ENCODE measurements at places on chromosomes 3 and 15.
A peak's percentile ranks its signal among the peaks of the same experiment; 100 is the strongest.

- no peak overlapping the region for H3K27ac ChIP-seq
- peak overlapping the region; percentile 44 for H3K4me3 ChIP-seq
- H3K27me3 ChIP-seq: no peaks in the 10 kb centered on the region
- no peaks in the 10 kb centered on the region for H3K4me1 ChIP-seq
- DNase-seq: peak; percentile 33
These were observed 21.4 kb upstream of the LIPC start for GRCh38 chr15:58410353-58410752.

- H3K36me3 ChIP-seq: no peaks in the 10 kb centered on the region
- peaks cover 7% of the 10 kb centered on the region for H3K4me1 ChIP-seq
- DNase-seq: no peak
- no peaks in the 10 kb centered on the region for H3K27me3 ChIP-seq
- no peak overlapping the region for H3K27ac ChIP-seq
These were observed 5.5 kb upstream of the ARID3B start for GRCh38 chr15:74535388-74536084.

GRCh38 chr3:37701734-37702433, 159.8 kb upstream of the CTDSPL start:
- no peaks in the 10 kb centered on the region for H3K36me3 ChIP-seq
- no peak for DNase-seq
- no peak overlapping the region for H3K27ac ChIP-seq
- no peak overlapping the region for H3K4me3 ChIP-seq
- H3K4me1 ChIP-seq: no peaks in the 10 kb centered on the region
- H3K27me3 ChIP-seq: no peaks in the 10 kb centered on the region

DNA sequence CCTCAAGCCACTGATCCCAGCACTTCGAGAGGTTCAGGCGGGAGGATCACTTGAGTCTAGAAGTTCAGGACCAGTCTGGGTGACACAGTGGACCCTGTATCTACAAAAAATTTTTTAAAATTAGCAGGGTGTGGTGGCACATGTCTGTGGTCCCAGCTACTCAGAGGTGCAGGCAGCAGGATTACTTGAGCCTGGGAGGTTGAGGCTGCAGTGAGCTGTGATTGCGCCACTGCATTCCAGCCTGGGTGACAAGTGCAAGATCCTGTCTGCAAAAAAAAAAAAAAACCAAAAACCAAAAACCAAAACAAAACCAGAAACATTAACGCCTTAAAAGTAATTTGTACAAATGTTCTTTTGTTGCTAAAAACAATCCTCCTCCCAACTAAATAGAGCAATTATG, 27.9 kb upstream of the SLC12A8 start:
- H3K27me3 ChIP-seq: no peaks in the 10 kb centered on the region
- no peak overlapping the region for H3K4me3 ChIP-seq
- DNase-seq: no peak
- H3K4me1 ChIP-seq: no peaks in the 10 kb centered on the region
- no peak overlapping the region for H3K27ac ChIP-seq
- no peaks in the 10 kb centered on the region for H3K36me3 ChIP-seq

- peaks cover 27% of the 10 kb centered on the region for H3K36me3 ChIP-seq
- H3K27ac ChIP-seq: no peak overlapping the region
- H3K27me3 ChIP-seq: no peaks in the 10 kb centered on the region
- peaks cover 32% of the 10 kb centered on the region for H3K4me1 ChIP-seq
- H3K4me3 ChIP-seq: no peak overlapping the region
- DNase-seq: no peak
These were observed 7.4 kb downstream of the MESD start for GRCh38 chr15:80982205-80982604.

- no peak overlapping the region for H3K27ac ChIP-seq
- DNase-seq: peak; percentile 67
- H3K4me1 ChIP-seq: no peaks in the 10 kb centered on the region
- H3K27me3 ChIP-seq: peaks cover 29% of the 10 kb centered on the region
- no peaks in the 10 kb centered on the region for H3K36me3 ChIP-seq
- H3K4me3 ChIP-seq: no peak overlapping the region
These were observed 4.5 kb upstream of the GATA2 start for GRCh38 chr3:128497305-128498126.

DNA sequence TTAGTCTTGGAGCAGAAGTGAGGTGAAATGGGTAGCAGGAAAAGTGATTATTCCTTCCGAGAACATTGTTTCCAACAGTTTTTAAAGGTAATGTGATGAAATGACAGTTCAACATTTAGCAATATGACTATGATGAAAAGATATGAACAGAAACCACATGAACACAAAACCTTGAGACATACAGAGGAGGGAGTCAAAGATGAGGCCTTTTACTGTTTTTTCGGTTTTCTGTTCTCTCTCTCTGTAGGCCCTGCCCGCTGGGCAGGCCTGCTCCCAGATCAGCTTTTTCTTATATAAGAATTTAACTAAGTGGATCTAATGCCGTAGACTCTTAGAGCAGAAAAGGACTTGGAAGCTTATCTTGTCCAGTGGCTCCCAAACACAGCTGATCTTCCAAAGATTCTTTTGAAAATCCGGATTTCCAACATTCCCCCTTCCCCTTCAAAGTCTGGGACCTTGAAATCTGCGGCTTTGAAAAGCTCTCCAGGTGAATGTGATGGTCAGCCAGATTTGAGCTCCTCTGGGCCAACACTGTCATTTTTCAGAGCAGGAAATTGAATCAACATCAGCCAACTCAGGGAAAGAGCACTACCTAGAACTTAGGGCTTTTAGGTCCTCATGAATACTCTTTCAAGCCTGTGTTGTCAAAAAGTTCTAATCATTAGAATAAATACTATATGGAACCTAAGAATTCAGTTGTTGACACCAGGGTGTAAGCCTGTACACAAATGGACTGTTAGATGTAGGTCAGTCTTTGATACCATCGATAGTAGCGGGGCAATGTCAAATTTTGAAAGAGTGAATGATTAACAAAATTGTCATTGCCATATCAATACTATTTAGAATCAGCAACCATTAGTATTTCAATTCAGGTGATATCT, 372.7 kb downstream of the SHQ1 start:
- no peaks in the 10 kb centered on the region for H3K4me1 ChIP-seq
- no peaks in the 10 kb centered on the region for H3K27me3 ChIP-seq
- no peak overlapping the region for H3K27ac ChIP-seq

DNA sequence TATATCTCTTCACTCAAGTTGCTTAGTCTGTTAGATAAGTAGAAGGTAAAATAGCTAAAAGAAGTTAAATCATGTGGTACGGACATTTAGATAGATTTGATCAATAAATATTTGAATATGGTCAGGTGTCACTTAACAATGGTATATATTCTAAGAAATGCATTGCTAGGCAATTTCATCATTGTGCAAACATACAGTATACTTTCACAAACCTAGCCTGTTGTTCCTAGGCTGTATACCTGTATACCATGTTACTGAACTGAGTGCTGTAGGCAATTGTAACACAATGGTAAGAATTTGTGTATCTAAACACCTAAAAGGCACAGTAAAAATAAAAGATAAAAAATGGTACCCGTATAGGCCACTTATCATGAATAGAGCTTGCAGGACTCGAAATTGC, 112.8 kb upstream of the CGNL1 start:
- H3K4me1 ChIP-seq: no peaks in the 10 kb centered on the region
- no peaks in the 10 kb centered on the region for H3K27me3 ChIP-seq

DNA sequence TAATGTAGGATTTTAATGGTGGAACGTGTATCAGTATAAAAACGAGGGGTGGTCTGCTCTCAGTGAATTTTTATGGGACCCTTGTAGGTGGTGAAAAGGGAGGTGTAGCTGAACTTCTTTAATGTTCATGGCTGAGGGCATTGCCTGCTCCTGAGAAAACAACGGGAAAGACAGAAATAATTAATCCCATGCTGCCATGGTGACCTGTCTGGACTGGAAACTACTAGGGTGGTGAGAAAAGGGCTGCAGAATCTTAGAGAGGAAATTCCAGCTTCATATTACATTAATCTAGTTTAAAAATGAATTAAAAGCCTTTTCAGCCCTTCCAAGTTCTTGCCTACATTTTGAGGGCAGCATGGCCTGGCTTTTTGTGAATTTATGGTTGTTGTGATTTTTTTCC, 47.6 kb downstream of the ZBTB38 start:
- no peak for DNase-seq
- H3K4me1 ChIP-seq: peaks cover 58% of the 10 kb centered on the region
- no peak overlapping the region for H3K4me3 ChIP-seq
- H3K27me3 ChIP-seq: no peaks in the 10 kb centered on the region

DNA sequence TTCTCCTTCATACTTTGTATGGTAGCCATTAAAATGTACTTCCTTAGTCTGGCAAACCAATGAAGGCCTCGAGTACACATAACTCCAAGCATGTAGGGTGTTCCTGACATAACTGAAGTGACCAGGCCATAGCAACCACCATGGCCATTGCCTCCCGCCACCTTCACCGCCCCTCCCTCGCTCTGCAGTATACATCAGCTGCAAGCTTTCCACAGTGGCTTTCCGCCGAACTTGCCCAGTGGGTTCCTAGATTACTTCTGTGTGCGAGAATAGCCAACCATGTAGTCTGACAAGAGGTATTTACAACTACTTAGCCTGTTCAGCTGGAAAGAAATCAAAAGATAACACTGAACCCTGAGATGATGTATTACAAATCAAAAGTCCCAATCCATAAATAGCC, 3.4 kb upstream of the CTNNB1 start:
- no peak for DNase-seq
- H3K27ac ChIP-seq: no peak overlapping the region
- no peak overlapping the region for H3K4me3 ChIP-seq

DNA sequence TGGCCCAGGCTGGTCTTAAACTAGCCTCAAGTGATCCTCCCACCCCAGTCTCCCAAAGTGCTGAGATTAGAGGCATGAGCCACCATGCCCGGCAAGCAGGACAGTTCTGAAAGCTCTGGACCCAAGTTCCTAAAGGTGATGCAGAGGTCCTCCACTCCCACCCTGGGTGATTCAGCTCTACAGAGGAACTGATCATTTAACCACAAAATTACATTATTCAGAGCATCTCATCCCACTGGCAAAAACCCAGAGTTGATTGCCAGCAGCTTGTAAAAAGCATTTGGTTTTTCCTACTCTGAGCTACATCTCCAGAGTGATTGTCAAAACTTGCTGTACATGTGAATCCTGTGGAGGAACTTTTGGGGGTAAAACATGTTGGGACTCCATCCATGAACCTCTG, 60.2 kb downstream of the SLTM start:
- H3K4me1 ChIP-seq: no peaks in the 10 kb centered on the region
- no peak overlapping the region for H3K27ac ChIP-seq
- H3K27me3 ChIP-seq: no peaks in the 10 kb centered on the region
- no peaks in the 10 kb centered on the region for H3K36me3 ChIP-seq
- no peak for DNase-seq

DNA sequence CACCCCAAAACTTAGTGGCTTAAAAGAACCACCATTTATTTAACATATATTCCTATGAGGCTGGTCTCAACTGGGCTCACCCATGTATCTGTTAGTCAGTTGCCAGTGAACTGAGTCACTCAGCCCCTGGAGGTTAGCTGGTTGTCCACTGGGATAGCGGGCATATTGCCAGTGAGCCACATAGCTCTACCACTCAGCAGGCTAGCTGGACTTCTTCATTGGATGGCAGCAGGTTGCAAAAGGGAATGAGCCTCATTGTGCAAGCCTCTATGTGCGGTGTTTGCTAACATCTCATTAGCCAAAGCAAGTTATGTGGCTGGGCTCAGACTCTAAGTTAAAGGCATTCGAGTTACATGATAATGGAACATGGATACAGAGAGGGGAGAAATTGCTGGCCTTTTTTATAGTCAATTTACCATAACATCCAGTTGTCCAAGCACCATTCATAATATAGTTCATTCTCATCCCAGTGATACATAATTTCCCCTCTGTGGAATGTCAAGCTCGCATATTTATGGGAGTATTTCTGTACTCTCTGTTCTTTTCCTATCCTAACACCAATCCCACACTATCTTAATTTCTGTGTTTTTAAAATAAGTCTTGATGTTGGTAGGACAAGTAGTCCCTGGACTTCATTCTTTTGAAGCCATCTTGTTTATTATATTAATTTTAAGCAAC, 8.7 kb downstream of the BTD start:
- no peaks in the 10 kb centered on the region for H3K36me3 ChIP-seq
- no peak overlapping the region for H3K27ac ChIP-seq
- H3K4me1 ChIP-seq: no peaks in the 10 kb centered on the region
- DNase-seq: no peak
- no peaks in the 10 kb centered on the region for H3K27me3 ChIP-seq
- H3K4me3 ChIP-seq: no peak overlapping the region

GRCh38 chr15:22892333-22892732, 53.9 kb downstream of the NIPA2 start:
- H3K4me1 ChIP-seq: no peaks in the 10 kb centered on the region
- DNase-seq: no peak
- H3K27ac ChIP-seq: no peak overlapping the region
- no peaks in the 10 kb centered on the region for H3K36me3 ChIP-seq

- no peak for DNase-seq
- H3K27me3 ChIP-seq: no peaks in the 10 kb centered on the region
- no peak overlapping the region for H3K4me3 ChIP-seq
These were observed 412.1 kb downstream of the TBL1XR1 start for GRCh38 chr3:176785171-176785570.

GRCh38 chr15:35186346-35186745, 101.3 kb upstream of the NANOGP8 start:
- H3K4me1 ChIP-seq: no peaks in the 10 kb centered on the region
- H3K36me3 ChIP-seq: no peaks in the 10 kb centered on the region
- no peak overlapping the region for H3K4me3 ChIP-seq
- no peaks in the 10 kb centered on the region for H3K27me3 ChIP-seq
- H3K27ac ChIP-seq: no peak overlapping the region

DNA sequence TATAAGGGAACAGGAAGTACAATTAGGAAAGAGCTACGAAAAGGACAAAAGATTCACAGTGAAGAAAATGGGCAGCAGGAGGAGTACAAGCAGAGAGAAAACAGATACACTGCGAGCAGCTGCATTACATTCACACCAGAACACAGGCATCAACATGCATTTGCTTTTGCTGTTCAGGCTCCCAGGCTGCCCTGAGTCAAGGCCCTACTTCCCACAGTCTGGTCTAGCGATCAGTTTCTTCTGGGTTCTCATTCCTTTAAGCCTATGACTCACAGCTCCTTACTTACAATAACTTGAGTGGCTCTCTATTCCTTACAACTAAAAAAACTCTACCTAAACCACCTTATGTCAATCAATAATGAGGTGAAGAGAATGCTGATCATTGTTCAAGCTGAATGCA, 24.5 kb upstream of the ZNF445 start:
- H3K36me3 ChIP-seq: peaks cover 27% of the 10 kb centered on the region
- no peaks in the 10 kb centered on the region for H3K4me1 ChIP-seq
- H3K27ac ChIP-seq: no peak overlapping the region
- DNase-seq: no peak

DNA sequence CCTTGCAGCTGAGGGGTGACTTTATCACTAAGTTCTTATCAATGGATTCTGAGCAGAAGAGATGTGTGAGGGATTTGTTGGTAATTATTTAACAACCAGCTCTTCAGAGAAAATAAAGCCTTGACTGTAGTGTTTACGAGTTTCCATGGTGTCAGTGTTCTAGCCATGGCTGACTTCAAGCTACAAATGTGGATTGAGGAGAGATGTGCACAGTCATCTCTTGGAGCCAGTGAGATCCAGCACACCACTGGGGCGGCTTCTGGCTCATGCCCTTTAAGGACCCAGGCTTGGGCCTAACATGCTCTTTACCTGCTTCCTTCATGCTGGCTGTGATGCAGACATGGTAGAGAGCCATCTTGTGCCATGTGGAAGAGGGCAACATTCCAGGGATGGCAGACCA, 145.6 kb upstream of the MRPS22 start:
- no peaks in the 10 kb centered on the region for H3K36me3 ChIP-seq
- no peaks in the 10 kb centered on the region for H3K27me3 ChIP-seq
- H3K4me1 ChIP-seq: no peaks in the 10 kb centered on the region
- no peak overlapping the region for H3K4me3 ChIP-seq

Data from CD8-positive, alpha-beta memory T cell (primary cell).